Stimulated activated CD4-positive, alpha-beta T cell treated with anti-CD3 and anti-CD28 coated beads, Interleukin-2, amount 100 ng/mL, for 4 hours (primary cell): ENCODE measurements at places on chromosomes 2 and 18.

DNA sequence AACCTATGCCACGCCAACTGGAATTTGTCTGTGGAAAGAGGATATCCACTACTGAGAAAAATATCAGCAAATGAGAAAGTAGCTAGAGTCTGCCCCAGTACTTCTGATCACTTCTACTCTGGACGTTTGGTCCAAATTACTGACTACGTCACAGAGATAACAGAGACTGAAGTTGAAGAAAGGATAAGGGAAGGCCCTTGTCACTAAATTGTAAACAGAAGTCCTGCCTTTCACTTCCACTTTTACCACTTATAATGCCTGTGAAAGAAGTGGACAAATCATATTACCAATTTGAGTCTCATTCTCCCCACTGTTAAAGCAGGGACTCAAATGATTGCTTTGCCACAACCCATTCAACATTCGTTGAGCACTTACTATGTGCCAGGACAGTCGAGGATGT is 173.9 kb upstream of the ERBB4 start:
- DNase-seq, result no peak

- no peak for DNase-seq
Measured at GRCh38 chr2:121089166-121089510, 195.9 kb downstream of the TFCP2L1 start.

DNA sequence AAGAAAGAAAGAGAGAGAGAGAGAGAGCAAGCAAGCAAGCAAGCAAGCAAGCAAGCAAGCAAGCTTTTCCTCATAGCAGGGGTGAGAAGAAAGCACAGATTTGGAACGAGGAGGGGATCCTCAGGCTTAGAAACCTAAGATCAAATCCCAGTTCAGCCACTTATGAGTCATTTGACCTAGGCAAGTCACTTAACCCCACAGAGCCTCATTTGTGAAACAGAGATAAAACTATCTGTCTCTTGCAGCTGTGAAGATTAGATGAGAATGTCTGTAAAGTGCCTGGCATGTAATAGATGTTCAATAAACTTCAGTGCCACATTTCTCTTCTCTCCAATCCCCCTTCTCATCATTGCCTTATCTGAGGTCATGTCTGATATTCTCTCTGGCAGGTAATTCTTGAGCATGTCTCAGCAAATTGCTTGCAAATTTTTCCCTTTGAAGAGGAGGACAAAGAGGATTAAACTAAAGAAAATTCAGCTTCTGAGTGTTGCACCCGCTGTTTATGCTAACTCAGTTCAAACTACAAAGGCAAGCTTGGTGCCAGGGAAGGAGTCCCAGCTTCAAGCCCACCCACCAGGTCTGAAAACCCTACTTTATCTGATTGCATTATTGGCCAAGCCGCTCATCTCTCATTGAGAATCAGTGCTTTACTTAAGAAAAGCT is 20.3 kb downstream of the ALK start:
- DNase-seq, result no peak

- no peak for DNase-seq
Measured at GRCh38 chr2:207276858-207277257, 111.1 kb upstream of the KLF7 start.

DNA sequence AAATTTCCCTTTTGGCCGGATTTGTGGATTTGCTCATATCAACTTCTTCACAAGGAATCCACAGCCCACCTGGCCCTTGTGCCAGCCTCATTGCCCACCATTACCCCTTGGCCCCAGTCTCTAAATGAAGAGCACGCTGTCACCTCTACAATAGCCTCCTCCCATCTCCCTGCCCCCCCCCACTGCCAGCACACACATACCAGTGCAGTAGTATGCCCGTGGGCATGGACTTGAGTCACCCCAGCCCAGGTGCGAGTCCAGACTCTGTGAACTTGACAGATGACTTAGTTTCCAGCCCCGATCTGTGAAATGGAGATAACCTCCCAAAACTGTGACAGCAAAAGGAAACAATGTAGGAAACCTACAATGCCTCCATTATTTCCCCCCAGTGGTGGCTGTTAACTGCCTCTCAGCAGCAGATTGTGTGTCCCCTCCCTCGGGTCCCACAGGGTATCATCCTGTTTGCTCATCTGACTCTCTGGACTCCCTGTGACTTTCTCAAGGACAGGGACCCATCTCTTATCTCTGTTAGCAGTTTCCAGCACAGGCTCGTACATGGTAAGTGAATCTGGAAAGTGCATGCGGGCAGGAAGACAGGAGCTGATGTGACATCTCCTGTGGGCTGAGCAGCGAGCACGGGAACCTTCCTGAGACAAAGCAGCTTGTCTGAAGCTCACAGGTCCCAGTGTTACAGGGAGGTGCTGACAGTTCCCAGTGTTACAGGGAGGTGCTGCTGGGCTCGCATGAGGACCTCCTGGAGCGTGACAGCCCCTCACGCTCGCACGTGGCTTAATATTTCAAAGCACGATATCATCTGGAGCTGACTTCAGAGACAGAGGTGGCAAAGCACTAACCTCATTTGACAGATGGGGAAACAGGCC is 4.2 kb upstream of the TMEM185B start:
- DNase-seq, result peak; percentile 38

DNA sequence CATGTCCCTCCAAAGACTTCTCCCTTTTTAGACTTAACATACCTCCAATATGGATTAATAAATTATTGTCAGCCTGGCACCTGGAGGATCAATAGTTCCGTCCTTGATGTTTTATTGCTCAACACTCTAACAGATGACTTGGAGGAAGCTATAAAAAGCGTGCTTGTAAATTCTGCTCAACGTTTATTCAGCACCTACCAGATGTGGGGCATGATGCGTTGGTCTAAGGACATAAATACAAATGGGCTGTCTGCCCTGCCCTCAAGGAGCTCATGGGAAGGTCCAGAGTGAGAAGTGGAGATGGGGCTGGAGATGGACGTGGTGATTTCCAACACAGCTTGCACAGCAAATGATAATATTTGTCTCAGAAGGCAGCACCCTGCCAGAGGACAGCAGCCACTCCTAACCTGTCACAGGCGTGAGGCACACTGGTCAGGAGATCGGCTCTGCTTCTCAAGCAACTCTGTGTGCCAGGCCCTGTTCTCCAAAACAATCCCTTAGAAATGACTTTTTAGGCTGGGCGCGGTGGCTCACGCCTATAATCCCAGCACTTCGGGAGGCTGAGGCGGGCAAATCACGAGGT is 25.5 kb upstream of the ZCCHC2 start:
- DNase-seq, result no peak

- no peak for DNase-seq
Measured at GRCh38 chr2:120620025-120620793, 115.5 kb upstream of the GLI2 start.

DNA sequence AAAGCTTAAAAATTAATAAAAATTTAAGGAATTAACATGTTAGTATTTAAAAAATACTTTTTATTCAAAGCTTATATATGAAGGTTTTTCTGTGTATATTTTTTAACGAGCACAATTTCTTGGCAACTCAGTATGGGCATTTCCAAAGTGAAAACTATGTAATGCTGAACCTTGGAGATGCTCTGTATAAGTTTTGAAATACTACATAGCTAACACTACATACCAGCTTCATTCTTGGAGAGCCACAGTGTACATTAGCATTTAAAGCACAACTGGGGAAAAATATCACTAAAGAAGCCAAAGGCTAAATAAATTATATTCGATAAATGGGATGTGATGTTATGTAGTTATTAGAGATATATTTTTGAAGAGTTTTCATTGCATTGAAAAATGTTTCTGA is 446.5 kb downstream of the CCDC85A start:
- DNase-seq, result no peak

DNA sequence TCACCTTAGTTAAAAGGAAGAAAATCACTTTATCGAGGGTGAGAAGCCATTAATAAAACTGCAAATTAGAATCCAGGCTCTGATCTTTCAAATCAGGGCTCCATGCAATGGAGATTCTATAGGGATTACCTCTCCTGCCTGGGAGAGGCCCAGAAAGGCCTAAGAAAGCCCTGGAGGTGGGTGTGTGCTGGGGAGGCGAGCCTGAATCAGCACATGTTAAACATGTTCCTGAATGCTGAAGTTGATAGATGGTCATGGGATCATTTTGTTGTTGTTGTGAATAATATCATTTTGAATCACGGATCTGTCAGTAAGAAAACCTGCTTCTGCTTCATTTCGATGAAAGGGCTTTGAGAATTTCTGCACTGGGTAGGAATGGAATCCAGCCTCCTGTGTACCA is 254.3 kb downstream of the ACKR3 start:
- DNase-seq, result no peak

DNA sequence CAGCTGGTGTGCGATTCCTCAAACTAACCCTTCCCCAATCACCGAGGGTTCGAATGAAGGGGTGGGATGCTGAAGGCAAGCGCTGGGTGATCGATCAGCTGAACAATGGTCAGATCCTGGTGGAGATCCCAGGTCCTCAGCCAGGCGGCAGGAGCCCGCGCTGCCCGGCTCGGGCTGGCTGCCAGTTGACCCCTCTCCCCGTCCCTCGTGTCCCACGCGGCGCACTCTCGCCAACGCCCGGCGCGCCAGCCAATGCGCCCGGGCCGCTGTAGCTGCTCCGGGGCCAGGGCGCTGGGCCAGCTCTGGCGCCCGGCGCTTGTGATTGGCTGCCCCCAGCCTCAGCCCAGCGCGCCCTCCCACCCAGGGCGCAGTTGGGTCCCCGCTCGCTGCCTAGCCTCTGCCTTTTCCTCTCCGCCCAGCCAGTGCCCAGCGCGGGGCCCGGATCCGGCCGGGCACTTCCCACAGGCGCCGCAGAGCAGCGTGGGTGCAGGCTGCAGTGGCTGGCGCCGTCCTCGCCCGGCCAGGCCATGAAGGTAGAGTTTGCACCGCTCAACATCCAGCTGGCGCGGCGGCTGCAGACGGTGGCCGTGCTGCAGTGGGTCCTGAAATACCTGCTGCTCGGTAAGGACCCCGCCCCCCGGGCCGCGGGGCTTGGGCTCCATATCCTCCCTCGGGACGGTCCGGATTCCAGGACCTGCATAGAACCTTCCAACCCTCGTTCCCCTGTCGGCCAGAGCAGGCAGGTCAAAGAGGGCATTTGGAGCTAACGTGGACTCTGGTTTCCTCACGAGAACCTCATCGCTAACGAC is at the start of gene MOGAT1:
Gene MOGAT1, plus strand, starts transcription at position 400 of the 809 bp plus-strand sequence. Its CDS starts 128 bp downstream, at position 528.
- no peak for DNase-seq

DNA sequence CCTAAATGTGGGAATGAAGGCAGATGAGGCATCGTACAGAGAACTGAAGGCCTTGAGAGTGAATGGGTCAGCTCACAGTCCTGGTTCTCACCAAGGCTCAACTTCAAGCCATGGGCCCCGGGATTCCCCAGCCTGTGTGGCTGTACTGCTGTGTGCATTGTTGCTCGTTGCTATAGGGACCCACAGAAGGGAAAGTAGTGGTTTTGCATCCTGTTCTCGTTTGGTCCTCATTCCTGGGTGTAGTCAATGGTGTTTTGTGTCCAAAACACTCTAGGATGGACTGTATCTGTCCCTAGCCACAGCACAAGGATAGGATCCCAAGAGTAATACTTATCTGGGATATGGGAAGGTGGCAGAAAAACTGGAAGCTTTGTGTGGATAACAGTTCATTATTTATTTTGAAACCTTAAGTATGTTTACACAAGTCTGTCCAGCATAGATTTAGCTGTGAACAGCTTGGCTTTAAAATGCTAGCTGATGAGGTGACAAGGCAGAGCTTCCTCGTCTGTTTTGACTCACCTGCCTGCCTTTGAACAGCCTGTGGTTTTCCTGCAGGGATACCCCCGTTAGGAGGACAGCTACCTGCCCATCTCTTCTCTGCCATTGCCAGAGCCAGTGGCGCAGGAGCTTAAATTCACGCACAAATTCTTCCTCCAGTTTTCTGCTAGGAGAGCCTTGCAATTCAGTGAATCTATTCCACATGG is 85.0 kb downstream of the WDSUB1 start:
- no peak for DNase-seq

DNA sequence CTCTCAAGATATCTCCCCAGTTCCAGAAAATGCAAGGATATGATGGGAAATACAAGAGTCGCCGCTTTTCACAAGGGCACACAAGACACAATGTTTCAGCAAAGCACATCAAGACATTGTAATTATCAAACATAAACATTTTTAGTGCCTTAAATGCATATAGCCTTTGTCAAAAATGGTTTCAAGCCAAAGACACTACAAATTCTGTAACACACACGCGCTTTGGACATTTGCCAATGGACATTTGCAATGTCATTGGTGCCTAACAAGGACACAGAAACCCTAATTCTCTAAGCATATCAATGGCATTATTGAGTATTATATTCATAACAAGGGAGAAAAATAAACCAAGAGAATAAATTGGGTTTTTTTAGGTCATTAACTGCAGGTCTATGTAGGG is 16.1 kb downstream of the ADD2 start:
- no peak for DNase-seq

DNA sequence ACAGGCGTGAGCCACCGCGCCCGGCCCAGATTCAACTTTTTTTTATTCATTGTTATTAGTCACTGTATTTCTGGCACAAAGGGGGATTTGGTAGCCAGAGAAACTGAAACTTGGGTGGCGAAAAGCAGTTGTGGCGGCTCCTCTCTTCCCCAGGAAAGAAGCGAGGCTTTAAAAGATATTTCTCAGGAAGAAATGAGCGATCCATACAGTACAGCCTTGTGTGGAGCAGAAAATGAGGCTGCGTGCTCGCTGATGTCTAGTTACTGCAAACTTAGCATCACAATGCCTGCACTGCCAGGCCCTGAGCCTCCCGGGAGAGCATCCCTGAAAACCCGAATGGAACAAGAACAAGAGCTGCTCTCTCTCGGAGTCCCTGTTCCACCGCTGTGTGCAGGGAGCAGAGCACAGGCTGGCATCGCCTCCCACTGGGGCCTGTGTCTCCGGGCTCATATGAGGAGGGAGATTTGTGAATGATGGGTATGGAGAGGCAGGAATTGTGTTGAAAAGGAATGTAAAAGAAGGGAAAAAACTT is 234.0 kb downstream of the ZNF516 start:
- DNase-seq, result no peak

DNA sequence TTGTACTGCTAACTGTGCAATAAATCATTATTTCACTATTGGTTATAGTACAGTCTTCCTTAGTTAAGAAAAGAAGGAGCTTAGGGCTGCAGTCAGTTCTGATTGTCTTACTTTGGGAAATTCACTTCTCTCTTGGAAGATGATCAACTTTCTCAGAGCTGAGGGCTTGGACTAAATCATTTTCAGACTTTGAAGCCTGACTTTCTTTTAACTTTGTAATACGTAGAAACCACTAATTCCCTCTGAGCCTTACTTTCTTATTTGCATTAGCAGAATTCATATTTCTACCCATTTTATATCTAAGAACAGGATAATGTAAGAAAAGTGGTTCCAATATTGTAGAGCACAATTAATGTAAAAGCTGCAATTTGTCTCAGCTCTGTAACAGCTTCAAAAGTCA is 386.4 kb downstream of the TRIB2 start:
- no peak for DNase-seq

GRCh38 chr2:29218071-29218470 is 102.9 kb downstream of the CLIP4 start:
- DNase-seq, result no peak

DNA sequence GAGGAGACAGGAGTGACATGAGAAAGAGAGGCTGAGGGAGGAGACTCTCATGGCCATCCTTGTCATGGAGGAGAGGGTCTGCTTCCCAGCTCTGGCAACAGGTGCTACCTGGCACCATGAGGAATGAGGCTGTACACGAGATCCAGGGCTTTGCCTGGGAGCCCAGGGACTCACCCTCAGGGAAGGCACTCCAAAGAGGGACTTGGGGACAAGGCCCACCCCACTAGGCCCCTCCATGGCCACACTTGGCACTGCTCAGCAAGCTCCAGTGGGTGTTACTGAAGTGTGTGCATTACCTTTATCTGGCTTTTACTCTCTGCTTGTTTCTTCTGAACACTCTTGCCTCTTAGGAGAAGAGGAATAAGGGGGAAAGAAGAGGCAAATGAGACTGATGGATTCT is 2.7 kb downstream of the CFAP65 start:
- DNase-seq, result no peak
